ENCODE measurements at places on chromosomes 13 and 19.
A peak's percentile ranks its signal among the peaks of the same experiment; 100 is the strongest.

- H3K27me3 ChIP-seq = no peaks in the 10 kb centered on the region
- H3K27ac ChIP-seq = no peak overlapping the region
- no peak overlapping the region for H3K4me3 ChIP-seq
- no peaks in the 10 kb centered on the region for H3K36me3 ChIP-seq
Measured at GRCh38 chr19:17479325-17479791, 9.0 kb downstream of the SLC27A1 start.

DNA sequence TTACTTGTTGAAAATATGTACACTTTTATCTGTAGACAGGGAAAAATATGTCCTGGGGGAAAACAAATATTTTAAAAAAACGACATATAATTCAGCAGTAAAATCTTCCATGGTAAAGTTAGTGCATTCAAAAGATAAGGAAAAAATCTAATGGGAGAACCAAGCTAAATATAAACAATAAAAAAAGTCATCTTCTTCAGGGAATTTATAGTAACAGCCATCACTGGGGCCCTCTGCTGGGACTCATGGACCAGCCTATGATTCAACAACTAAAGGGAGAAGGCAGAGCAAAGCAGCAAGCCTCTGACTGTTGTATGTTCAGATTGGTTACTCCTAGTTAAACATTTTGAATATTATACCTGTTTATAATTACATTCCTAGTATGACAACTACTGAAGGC is 93.0 kb downstream of the ITGBL1 start:
- H3K27me3 ChIP-seq = no peaks in the 10 kb centered on the region
- H3K4me3 ChIP-seq = no peak overlapping the region
- H3K36me3 ChIP-seq = no peaks in the 10 kb centered on the region
- H3K4me1 ChIP-seq = no peaks in the 10 kb centered on the region

- no peaks in the 10 kb centered on the region for H3K27me3 ChIP-seq
- H3K27ac ChIP-seq = no peak overlapping the region
- no peak overlapping the region for H3K4me3 ChIP-seq
- DNase-seq = no peak
- no peaks in the 10 kb centered on the region for H3K4me1 ChIP-seq
Measured at GRCh38 chr13:103557878-103558277, 491.7 kb upstream of the SLC10A2 start.

DNA sequence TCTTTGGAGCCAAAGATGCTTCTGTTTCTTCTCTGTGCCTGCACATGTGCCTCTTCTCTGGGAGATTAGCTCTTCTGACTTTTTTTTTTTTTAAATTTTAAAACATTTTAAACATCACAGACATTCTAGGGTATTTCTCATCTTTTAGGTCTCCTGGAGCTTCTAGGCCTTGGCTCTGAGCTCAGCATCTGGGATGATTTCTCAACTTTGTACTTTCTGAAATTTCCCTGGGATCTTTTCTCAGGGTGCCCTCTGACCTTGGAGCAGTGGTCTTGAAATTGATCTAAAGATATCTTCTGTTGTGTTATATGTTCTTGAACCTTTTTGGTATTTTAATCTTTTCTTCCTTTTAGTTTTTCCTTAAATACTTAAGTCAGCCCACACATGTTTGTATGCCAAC is 6.2 kb downstream of the WASF3 start:
- no peaks in the 10 kb centered on the region for H3K36me3 ChIP-seq
- no peak for DNase-seq
- no peak overlapping the region for H3K27ac ChIP-seq
- H3K4me1 ChIP-seq = peaks cover 9% of the 10 kb centered on the region
- H3K27me3 ChIP-seq = no peaks in the 10 kb centered on the region

DNA sequence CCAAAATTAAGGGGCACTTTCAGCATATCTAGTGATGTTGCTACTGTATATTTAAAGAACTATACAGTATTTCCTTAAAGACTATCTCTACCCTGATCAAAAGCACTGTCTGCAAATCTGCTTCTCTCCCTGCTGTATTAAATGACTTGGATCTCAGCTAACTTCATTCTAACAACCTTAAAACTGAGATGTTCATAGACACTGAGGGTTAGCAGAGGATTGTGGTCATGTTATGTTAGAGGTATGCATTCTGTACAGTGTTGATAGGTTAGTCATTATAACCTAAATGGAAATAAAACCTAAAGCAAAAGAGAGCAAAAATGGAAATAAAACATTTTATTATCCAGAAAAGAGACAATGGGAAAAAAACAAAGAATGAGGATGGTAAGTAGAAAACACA is 9.9 kb downstream of the GPR183 start:
- H3K27me3 ChIP-seq = no peaks in the 10 kb centered on the region
- DNase-seq = no peak
- H3K27ac ChIP-seq = no peak overlapping the region
- no peak overlapping the region for H3K4me3 ChIP-seq
- H3K4me1 ChIP-seq = no peaks in the 10 kb centered on the region
- H3K36me3 ChIP-seq = no peaks in the 10 kb centered on the region

GRCh38 chr19:3720349-3720917 is 12.2 kb downstream of the TJP3 start:
- peaks cover 3% of the 10 kb centered on the region for H3K4me1 ChIP-seq
- H3K27ac ChIP-seq = no peak overlapping the region
- H3K4me3 ChIP-seq = no peak overlapping the region

GRCh38 chr19:41439441-41440222 is at the start of gene DMAC2:
Gene DMAC2, minus strand, starts transcription at chr19:41439912. Its CDS starts 13 bp downstream, at chr19:41439899.
- no peaks in the 10 kb centered on the region for H3K36me3 ChIP-seq
- H3K27ac ChIP-seq = peak within 1 kb of the TSS; percentile 79
- peak; percentile 96 for DNase-seq
- H3K4me3 ChIP-seq = peak within 1 kb of the TSS; percentile 93
- no peaks in the 10 kb centered on the region for H3K27me3 ChIP-seq

GRCh38 chr13:45200701-45201232 is at the start of gene KCTD4:
Gene KCTD4, minus strand, starts transcription at chr13:45201045. Its CDS starts 6,478 bp downstream, at chr13:45194567.
- no peaks in the 10 kb centered on the region for H3K27me3 ChIP-seq
- no peaks in the 10 kb centered on the region for H3K4me1 ChIP-seq
- no peak within 1 kb of the TSS for H3K27ac ChIP-seq

DNA sequence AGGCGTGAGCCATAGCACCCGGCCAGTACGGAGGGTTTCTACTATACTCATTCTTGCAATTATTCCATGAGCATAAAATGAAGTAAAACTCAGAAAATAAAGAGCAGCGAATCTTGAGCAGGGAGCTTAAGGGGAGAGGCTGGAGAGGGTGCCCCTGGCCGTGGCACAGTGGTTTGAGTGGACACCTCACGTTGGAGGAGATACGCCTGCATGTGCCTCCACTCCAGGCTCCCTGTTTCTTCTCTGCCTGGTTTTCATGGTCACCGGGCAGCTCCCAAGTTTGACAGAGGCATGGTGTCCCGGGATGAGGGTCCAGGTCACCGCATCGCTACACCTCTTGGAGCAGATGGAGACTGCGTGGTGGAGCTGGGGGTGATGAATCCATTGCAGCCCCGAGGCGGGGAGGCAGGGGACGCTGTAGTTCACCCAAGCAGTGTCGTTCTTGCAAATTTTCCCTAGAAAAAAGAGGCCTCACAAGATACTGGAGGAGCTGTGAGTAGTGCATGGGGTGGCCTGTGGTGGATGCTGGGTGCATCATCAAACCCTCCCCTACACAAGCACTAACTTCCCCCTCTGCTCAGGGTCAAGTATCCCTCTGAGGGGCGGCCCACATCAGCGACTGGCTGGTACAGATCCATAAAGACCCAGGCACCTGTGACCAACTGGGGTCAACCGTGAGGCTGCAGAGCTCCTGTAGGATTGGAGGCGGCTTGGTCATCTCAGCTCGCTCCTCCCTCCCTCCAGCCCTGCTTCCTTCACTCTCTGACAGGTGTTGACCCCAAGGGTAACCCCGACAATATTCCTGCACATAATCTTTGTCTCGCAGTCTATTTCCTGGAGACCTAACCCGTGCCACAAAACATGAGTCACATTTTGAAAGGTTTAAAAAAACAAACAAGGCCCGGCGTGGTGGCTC is 3.6 kb upstream of the MIER2 start:
- DNase-seq = peak; percentile 31
- H3K4me1 ChIP-seq = no peaks in the 10 kb centered on the region
- H3K4me3 ChIP-seq = no peak overlapping the region
- no peaks in the 10 kb centered on the region for H3K36me3 ChIP-seq
- H3K27me3 ChIP-seq = no peaks in the 10 kb centered on the region

DNA sequence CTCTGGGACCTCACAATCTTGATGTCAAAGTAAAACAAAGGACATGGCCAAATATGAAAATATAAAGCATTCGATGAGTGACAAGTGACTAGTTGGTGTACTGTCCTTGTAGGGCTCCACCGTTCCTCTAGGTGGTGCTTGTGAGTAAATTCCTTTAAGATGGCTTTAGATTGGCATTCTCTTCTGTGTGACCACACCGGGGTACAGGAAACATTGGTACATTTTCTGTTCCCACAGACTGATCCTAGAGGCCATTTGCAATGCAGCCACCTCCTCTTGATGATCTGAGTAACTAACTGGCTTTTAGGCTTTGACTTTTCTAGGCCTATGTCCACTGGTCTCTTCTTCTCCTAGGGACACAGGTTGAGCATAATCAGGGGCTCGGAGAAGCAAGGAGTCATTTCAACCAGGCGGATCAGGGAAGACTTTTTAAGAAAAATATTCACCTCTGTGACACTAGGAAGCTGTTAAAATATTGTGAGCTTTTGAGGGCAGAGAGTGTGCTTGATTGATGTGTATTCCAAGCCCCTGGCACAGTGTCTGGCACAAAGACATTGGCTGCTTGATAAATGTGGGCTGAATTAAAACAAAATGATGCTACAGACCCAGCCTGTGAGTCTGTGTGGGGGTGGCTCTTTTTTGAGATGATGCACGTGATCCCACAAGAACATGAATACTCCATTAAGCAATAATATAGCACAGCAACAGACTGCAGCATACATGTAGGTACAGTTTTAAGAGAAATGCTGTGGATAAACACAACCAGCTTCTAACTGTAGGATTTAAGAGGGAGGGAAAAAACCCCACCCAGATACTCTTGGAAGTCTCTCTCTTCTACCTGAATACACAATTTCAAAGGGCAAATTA is 21.0 kb downstream of the EPSTI1 start:
- no peak for DNase-seq
- H3K4me1 ChIP-seq = no peaks in the 10 kb centered on the region
- H3K36me3 ChIP-seq = no peaks in the 10 kb centered on the region
- H3K27me3 ChIP-seq = no peaks in the 10 kb centered on the region
- H3K4me3 ChIP-seq = no peak overlapping the region

DNA sequence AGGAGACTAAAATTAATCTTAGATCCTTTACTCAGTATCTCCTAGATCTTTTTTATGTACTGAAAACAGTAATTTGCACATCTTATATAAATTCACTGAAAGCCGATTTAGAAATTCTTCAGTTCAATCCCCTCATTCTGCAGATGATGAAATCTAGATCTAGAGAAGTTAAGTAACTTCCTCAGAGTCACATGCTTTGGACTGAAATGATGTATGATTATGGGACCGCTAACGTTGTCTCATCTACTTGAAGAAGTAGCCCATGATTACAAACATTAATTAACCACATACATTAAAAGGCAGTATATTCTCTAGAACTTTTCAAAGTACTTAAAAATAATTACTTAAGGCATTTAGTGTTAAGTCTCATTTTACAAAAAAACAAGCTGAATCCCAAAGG is 37.8 kb downstream of the ELF1 start:
- no peak for DNase-seq
- peak overlapping the region; percentile 25 for H3K4me3 ChIP-seq
- H3K36me3 ChIP-seq = no peaks in the 10 kb centered on the region
- H3K4me1 ChIP-seq = no peaks in the 10 kb centered on the region

DNA sequence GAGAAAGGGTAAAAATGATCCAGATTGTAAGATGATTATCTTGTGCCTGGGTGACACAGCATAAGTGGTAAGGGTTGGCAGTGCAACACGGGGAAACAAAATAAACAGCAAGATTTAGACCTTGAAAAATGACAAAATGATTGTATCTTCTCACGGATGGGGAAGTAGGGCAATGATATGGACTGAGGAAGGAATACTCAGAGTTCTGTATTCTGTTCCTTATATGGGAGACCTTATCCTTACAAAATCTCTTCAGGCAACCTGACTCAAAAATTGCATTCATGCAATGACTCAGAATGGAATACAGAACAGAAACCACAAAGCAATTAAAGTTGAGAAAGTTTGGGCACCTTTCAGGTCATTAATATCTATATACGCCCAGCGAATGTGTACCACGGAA is 149.0 kb downstream of the HS6ST3 start:
- H3K27ac ChIP-seq = no peak overlapping the region
- H3K27me3 ChIP-seq = no peaks in the 10 kb centered on the region
- H3K36me3 ChIP-seq = no peaks in the 10 kb centered on the region
- H3K4me3 ChIP-seq = no peak overlapping the region
